Activated CD4-positive, alpha-beta T cell treated with anti-CD3 and anti-CD28 coated beads for 36 hours (primary cell): ENCODE measurements at places on chromosomes 4 and X. TPM values are rescaled to one million over a fixed set of nuclear protein-coding genes. Genes with fewer than 3 reads are reported as not detected.
A peak's percentile ranks its signal among the peaks of the same experiment; 100 is the strongest.

DNA sequence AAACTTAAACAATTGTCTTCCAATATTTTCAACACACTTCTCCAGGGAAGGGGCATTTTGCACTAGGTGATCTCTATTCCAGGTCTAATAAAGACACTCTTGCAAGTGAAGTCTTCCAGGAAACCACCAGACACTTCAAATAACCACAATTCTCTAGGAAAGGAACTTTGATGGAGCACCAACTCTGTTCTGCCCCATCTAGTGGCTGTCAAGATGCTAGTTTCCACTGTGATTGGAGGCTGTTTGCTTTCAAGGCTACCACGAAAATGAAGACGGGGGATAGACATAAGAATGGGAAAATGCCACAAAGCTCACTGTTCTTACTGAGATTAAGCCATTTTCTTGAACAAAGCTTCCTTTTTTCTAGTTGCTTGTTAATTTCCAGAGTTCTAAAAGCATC, 100.6 kb upstream of the F9 start:
- DNase-seq = no peak

DNA sequence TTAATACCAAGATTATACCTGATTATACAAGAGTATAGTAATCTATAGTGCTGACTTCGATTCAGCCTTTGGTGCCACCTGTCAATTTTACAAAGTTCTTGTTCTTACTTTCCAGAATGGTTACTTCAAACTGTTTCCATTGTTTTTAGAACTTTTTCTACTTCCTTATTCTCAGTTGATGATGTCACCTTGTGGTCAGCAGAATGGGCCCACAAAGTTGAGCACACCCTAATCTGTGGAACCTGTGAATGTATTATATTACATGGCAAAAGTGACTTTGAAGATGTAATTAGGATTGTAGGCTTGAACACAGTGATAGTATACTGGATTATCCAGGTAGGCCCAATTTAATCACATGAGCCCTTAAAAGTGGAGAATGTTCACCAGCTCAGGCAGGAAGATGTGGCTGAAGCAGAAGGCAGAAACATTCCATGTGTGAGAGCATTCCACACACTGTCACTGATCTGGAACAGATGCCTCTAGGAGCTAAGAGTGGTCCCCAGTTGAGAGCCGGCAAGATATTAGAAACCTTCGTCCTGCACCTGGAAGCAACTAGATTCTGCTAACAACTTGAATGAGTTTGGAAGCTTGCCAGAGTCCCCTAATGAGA, 6.3 kb upstream of the SGMS2 start:
- peak; percentile 31 for DNase-seq

GRCh38 chr4:183691006-183691405, 31.9 kb downstream of the TRAPPC11 start:
- no peak for DNase-seq

DNA sequence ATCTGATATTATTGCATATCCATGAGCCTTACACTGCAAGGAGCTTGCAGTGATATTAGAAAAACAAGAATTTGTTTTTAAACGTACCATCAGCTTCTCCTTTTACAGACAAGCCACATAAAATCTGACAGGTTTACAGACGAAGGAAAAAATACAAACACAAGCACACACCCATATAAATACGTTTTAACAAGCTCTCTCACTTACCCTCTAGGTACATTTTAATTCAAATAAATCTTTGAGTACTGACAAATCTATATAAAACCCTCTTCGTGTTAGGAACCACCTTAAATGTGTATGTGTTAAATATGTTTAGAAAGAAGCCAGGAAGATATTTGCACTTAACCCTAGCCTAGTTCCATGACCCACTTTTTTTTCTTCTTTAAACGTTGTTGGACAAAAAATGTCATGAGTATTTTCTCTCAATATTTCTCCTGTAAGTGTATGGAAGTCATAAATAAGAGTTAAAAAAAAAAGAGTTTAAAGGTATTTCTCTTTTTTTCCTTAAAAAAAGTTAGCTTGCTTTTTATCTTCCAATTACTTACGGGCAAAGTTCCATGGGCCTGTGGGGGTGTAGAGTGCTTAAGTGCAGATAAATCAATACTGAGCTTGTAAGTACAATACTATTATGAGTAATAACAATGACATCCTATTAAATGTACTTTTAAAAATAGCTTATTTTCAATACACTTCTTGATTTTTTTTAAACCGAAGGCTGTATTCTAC, 1.5 kb downstream of the ARAP2 start:
- peak; percentile 37 for DNase-seq

DNA sequence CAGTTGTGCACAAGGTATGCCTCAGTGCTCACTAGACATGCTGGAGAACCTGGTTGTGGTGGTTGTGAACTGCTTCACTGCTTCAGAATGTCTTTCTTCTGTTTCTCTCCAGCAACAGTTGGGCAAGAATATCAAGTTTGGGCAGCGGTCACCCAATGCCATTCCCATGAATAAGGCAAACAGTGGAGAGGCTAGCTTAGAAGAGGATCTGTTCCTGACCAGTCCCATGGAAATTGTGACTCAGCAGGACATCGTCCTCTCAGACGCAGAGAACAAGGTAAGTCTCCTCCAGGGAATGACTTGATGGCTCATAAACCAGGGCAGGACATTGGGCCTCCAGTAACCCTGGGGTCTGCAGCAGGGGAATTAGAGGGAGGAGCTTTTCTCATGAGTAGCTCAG, 79.9 kb downstream of the AASDH start:
- no peak for DNase-seq

DNA sequence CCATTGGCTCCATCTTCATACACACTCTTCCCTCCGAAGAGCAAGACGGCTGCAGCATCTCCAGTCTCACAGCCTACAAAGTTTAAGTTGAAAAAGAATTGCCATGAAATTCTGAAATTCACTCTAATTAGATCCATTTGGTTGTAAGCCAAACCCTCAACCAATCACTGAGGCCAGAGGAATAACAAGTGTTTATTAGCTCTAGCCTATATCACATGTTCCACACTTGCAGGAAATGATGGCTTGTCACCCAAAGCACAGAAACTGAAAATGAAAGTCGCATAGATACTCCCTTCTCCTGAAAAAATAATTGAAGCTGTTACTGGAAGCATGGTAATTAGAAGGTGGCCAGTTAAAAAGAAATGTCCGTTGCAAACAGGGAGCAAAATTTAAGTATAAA, 1071.8 kb downstream of the CCSER1 start:
- DNase-seq = no peak

TMEM154 gene
- 21.2 TPM for total RNA-seq

COPS4 gene
- 35.9 TPM for total RNA-seq

RHOXF2B gene
- not detected for total RNA-seq
